Ovary (tissue), 10 donors: ENCODE measurements at places on chromosomes 11 and 22.

- H3K36me3 ChIP-seq = no peaks in the 10 kb centered on the region
- no peak overlapping the region for H3K27ac ChIP-seq
- DNase-seq = peak; percentile 37
- no peaks in the 10 kb centered on the region for H3K27me3 ChIP-seq
Measured at GRCh38 chr22:50674606-50675552, 2.3 kb downstream of the SHANK3 start.

GRCh38 chr11:119842731-119843130 lies 113.7 kb upstream of the NECTIN1 start:
- H3K27me3 ChIP-seq = no peaks in the 10 kb centered on the region
- DNase-seq = no peak
- H3K4me1 ChIP-seq = no peaks in the 10 kb centered on the region
- H3K36me3 ChIP-seq = no peaks in the 10 kb centered on the region

DNA sequence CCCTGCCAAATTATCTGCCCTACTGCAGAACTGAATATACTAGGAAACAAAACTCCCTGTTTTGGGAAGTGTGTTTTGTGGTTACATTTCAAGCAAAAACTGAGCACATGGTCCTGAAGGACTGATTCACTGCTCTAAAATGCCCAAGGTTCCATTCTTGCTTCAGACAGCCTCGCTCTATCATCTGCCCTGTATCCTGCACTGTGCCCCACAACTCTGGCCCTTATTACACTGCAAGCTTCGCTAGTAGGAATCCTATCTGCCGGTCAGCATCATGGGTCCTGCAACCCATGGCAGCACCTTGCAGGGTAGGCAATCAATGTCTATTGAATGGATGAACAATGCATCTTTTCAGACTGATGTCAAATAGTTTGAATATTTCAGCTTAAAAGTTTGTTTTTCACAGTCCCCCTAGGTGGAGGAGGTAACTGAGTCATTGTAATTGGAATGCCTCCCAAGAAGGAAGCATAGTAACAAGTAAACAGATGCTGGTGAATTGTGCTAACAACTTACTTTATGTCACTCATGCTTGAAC lies 21.3 kb downstream of the LAYN start:
- DNase-seq = no peak
- H3K4me3 ChIP-seq = no peak overlapping the region
- H3K27ac ChIP-seq = no peak overlapping the region
- no peaks in the 10 kb centered on the region for H3K36me3 ChIP-seq
- no peaks in the 10 kb centered on the region for H3K27me3 ChIP-seq

DNA sequence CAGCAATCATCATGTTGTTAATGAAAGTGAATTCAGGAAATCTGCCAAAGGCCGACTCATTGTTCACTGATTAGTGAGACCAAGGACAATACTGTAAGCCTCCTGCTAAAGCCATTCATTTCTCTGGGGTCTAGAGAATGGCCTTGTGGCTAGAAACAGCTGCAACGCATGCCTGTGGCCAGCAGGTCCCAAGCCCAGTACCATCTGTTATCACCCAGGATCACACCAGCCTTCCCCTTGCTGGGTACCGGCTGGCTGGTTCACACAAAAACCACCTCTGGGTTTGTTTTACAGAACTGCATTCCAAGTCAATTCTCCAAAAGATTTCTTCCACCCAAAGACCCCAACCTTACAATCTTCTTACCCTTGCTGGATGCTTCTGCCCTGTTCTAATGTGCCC lies 1.1 kb downstream of the PLAAT5 start:
- no peak overlapping the region for H3K4me3 ChIP-seq
- H3K36me3 ChIP-seq = no peaks in the 10 kb centered on the region
- peak overlapping the region; percentile 77 for H3K27ac ChIP-seq
- no peaks in the 10 kb centered on the region for H3K27me3 ChIP-seq
- no peak for DNase-seq

DNA sequence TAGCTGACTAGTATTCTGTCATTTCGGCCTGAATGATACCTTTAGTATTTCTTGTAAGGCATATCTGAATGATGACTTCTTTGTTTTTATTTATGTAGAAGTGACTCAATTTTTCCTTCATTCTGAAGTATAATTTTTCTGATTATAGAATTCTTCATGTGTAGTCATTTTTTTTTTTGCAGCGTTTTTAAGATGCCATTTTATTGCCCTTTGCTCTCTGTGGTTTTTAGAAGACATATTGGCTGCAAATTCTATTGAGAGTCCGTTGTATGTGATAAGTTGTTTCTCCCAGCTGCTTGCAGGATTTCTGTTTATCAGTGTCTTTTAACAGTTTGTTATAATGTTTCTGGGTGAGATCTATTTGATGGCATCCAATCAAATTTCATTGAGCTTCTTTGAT lies 1224.8 kb downstream of the JRKL start:
- no peaks in the 10 kb centered on the region for H3K27me3 ChIP-seq
- no peaks in the 10 kb centered on the region for H3K36me3 ChIP-seq
- H3K4me1 ChIP-seq = no peaks in the 10 kb centered on the region
- no peak overlapping the region for H3K27ac ChIP-seq
- no peak overlapping the region for H3K4me3 ChIP-seq
- DNase-seq = no peak

GRCh38 chr11:45683271-45684058 lies 18.0 kb upstream of the CHST1 start:
- no peaks in the 10 kb centered on the region for H3K4me1 ChIP-seq
- no peaks in the 10 kb centered on the region for H3K27me3 ChIP-seq
- no peaks in the 10 kb centered on the region for H3K36me3 ChIP-seq
- H3K27ac ChIP-seq = no peak overlapping the region
- H3K4me3 ChIP-seq = no peak overlapping the region

GRCh38 chr11:101996111-101996510 lies 51.1 kb upstream of the CFAP300 start:
- no peaks in the 10 kb centered on the region for H3K4me1 ChIP-seq
- no peaks in the 10 kb centered on the region for H3K36me3 ChIP-seq
- H3K27me3 ChIP-seq = no peaks in the 10 kb centered on the region
- no peak overlapping the region for H3K4me3 ChIP-seq

DNA sequence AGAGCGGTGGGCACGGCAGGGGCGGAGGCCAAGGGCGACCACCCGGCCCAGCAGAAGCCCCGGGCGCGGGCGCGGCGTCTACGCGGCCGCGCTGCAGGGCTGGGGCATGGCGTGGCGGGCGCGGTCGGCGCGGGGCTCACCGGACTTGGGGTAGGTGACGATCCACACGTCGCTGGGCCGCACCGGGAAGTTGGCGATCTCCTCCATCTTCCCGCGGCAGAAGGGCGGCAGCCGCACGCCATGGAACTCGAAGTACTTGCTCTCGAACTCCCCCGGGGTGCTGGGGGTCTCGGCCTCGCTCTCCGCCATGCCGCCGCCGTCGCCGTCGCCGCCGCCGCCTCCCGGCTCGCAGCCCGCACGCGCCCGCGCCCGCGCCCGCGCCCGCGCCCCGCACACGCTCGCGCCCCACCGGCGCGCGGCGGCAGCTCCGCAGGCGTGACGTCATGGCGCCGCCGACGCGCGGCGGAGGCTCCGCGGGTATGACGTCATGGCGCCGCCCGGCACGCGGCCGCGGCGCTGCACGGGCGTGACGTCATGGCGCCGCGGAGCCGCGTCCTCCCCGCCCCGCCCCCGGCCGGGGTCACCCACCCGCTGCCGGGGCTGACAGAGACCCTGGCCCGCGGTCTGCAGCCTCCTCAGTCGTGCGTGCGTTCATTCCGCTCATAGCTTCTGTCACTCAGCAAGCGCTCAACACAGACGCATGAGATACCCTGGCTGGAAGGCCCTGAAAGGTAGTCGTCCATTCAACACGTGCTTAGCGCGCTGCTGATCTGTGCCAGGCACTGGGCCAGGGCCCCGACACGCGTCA lies at the start of gene SULT4A1:
Gene SULT4A1 (minus strand): TSS at position 440 of the 808 bp plus-strand sequence. CDS start 131 bp downstream, at position 309.
- peak; percentile 47 for DNase-seq
- H3K36me3 ChIP-seq = no peaks in the 10 kb centered on the region
- no peak within 1 kb of the TSS for H3K27ac ChIP-seq
- no peaks in the 10 kb centered on the region for H3K27me3 ChIP-seq
- H3K4me1 ChIP-seq = no peaks in the 10 kb centered on the region
- no peak within 1 kb of the TSS for H3K4me3 ChIP-seq

GRCh38 chr11:7524462-7525235 lies 10.8 kb downstream of the PPFIBP2 start:
- no peak overlapping the region for H3K4me3 ChIP-seq
- no peaks in the 10 kb centered on the region for H3K4me1 ChIP-seq
- H3K27ac ChIP-seq = no peak overlapping the region
- no peaks in the 10 kb centered on the region for H3K27me3 ChIP-seq

GRCh38 chr11:115126515-115127208 lies 377.6 kb downstream of the CADM1 start:
- DNase-seq = no peak
- no peaks in the 10 kb centered on the region for H3K36me3 ChIP-seq
- H3K4me3 ChIP-seq = no peak overlapping the region
- no peaks in the 10 kb centered on the region for H3K4me1 ChIP-seq
- no peaks in the 10 kb centered on the region for H3K27me3 ChIP-seq

DNA sequence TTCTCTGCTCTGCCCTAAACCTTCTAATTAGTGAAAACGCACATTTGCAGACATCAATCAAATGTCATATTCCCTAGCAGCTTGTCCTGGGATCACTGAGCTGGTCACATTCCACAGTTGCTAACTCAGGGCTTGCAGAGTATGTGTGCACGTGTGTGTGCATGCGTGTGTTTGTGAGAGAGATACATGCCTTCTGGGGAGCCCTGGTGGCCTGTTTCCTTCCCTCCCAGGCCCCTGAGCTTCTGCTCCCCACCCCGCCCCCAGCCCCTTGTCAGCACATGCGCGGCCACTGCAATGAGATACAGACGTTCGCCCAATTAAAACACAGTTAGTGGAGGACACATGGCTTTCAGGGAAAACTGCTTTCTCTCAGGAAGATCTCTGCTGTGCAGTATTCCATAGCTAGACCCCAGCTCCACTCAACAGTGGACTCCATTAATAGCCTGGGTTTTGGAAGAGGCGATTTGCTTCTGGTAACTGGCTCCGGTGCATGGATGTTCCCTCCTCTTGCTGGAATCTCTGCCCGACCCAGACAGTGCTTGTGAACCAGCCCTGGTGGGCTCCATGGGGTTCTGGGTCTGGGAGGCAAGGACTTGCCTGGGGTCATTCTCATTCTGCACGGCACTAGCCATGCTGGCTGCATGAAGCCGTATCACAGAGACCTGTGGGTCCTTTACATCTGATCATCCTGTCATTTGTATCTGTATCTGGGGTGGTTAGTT lies 17.7 kb downstream of the LRP5 start:
- peak overlapping the region; percentile 53 for H3K27ac ChIP-seq
- peaks cover 22% of the 10 kb centered on the region for H3K4me1 ChIP-seq
- H3K27me3 ChIP-seq = no peaks in the 10 kb centered on the region
- H3K36me3 ChIP-seq = no peaks in the 10 kb centered on the region

GRCh38 chr11:8697054-8697453 lies 14.5 kb downstream of the RPL27A start:
- no peak overlapping the region for H3K27ac ChIP-seq
- H3K36me3 ChIP-seq = no peaks in the 10 kb centered on the region
- H3K27me3 ChIP-seq = no peaks in the 10 kb centered on the region
- no peak for DNase-seq

GRCh38 chr22:24155627-24156140 lies 25.6 kb upstream of the SUSD2 start:
- H3K4me1 ChIP-seq = peaks cover 13% of the 10 kb centered on the region
- H3K36me3 ChIP-seq = no peaks in the 10 kb centered on the region
- no peak overlapping the region for H3K27ac ChIP-seq
- H3K4me3 ChIP-seq = peak overlapping the region; percentile 75

GRCh38 chr11:56816259-56816658 lies 67.8 kb upstream of the OR9G4 start:
- no peak overlapping the region for H3K27ac ChIP-seq
- H3K4me1 ChIP-seq = no peaks in the 10 kb centered on the region
- DNase-seq = no peak
- H3K27me3 ChIP-seq = no peaks in the 10 kb centered on the region
- no peak overlapping the region for H3K4me3 ChIP-seq
